ENCODE measurements at places on chromosomes 11 and 22.

- DNase-seq: peak; percentile 52
Observed at GRCh38 chr11:75547617-75548058, 14.4 kb upstream of the SERPINH1 start.

- DNase-seq: no peak
Observed at GRCh38 chr11:117874910-117875381, 1.5 kb downstream of the FXYD6 start.

GRCh38 chr11:128503245-128503991 is 83.9 kb downstream of the ETS1 start:
- no peak for DNase-seq

DNA sequence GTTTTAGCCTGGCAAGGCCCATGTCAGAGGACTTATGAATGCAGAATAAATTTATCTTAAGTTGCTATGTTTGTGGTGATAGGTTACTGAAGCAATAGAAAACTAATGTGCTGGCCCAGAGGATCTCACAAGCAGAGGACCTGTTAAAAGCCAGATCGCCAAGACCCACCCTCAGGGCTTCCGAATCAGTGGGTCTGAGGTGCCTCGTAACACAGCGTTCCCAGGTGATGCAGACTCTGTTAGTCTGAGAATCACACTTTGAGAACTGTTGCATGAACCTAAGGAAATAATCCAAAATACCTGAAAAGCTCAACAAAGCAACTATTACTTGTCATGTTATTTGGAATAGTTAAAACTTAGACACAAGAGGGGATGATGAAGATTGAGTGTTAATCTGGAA is 6.7 kb upstream of the SCARF2 start:
- DNase-seq: no peak

GRCh38 chr11:36023922-36024321 is 80.1 kb downstream of the LDLRAD3 start:
- DNase-seq: no peak

DNA sequence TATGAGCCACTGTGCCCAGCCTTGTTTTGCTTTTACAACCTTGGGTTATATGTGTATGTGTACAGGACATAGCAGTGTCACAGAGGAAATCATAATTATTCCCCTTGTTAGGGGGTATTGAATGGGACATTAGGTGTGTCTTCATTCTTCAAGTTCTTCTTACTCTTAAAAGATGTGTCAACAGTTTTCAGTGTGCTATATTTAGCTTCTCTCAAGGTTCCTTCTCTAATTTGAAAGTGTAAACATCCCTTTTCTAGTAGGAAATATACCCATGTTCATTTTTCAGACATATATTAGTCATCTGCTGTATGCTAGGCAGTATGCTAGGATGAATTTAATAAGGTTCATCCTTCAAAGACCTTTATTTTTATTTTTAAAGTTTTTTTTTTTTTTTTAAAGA is 17.1 kb downstream of the PCF11 start:
- DNase-seq: no peak

- no peak for DNase-seq
Observed at GRCh38 chr11:68574308-68574707, 110.0 kb upstream of the GAL start.

DNA sequence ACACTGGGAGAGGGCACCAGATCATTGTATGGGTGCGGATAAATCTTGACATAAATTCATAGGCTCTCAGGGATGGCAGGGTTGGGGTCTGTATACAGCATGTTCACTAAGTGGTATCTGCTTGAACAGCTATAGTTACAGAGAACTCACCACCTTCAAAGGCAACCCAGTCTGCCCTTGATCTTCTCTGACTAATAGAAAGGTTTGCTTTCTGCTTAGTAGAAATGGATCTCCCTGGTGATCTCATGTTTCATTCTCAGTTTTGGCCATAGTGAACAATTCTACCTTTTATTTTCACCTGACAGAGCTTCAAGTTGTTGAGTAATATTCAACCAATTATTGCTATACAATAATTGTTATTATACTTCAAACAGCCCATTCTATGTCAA is 32.4 kb downstream of the CNTF start:
- DNase-seq: no peak

DNA sequence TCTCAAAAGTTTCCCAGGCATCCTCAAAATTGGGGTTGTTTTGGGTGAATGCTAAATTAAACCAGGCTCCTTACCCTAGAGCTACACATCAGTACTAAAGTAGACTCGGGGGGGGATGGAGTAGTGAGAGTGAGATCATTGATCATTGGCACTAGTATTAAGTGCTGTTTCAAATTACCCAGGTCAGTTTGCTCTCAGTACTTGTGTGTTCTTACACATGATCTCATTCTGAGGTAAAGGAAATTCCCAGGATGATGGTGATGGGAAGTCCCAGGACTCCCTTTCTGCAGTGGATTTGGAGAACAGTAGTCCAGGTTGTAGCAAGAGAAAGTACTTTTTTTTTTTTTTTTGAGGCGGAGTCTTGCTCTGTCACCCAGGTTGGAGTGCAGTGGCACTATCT is 12.5 kb downstream of the RBM4 start:
- DNase-seq: no peak

- no peak for DNase-seq
Observed at GRCh38 chr11:67664696-67665540, 9.5 kb downstream of the ALDH3B2 start.

GRCh38 chr11:924406-925157 is 1.1 kb upstream of the AP2A2 start:
- DNase-seq: no peak

GRCh38 chr11:32838505-32839274 is 9.0 kb downstream of the PRRG4 start:
- no peak for DNase-seq

- no peak for DNase-seq
Observed at GRCh38 chr11:118956847-118957469, 860 bp downstream of the UPK2 start.

DNA sequence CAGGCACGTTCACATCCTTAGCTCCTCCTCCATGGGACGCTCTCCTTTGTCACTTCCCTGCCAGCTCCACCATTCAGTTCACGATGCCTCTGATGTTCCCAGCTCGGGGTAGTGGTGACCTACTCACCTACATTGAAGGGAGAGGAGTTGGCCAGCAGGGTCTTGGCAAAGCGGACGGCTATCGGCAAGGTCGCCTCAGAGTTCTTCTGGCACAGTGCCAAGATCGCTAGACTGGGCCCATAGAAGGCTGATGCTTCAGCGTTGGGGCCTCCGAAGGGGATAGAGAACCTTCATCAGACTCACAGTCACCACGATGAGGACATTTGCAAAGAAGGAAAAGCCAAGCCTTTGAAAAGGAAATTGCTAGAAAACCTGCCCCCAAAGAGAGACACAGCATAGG is 3.0 kb downstream of the CBLIF start:
- DNase-seq: no peak

DNA sequence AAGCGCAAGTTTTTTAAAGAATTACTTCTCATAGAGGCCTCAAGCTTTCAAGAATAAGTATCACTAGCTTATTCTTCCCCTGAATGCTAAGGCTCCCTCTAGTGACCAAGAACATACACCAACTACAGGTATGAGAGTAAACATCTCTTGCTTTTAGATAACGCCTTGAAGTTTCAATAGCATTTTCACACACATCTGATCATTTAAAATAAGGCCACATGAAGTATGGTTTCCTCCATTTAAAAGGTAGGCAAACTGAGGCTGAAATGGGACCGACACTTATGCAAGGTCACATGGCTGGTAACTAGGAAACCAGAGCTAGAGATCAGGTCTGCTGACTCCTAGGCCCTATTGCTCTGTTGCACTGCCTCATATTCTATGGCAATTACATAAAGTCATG is 66.5 kb downstream of the CCDC34 start:
- DNase-seq: peak; percentile 36

DNA sequence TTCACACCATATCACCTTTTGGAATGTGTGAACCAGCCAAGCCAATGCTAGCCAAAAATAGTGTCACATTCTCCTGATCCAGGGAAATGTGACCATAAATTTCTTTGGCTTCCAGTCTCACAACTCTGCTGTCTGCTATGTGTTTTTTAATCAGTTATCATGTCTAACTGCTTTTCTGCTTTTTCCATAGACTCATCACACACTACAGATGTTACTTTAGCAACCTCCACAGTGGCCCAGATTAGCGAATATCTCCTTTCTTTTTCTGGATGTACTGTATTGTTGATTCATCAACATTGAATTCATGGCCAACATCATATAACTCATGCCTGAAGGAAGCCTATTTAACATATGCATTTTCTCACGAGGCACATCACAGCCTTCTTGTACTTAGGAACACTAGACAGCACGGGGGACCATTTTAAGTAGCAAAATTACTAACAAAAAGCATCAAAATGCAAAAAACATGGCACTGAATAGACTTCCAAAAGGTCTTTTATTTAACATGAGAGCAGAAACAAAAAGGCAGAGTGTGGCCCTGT is 73.1 kb upstream of the POU2AF2 start:
- DNase-seq: no peak

DNA sequence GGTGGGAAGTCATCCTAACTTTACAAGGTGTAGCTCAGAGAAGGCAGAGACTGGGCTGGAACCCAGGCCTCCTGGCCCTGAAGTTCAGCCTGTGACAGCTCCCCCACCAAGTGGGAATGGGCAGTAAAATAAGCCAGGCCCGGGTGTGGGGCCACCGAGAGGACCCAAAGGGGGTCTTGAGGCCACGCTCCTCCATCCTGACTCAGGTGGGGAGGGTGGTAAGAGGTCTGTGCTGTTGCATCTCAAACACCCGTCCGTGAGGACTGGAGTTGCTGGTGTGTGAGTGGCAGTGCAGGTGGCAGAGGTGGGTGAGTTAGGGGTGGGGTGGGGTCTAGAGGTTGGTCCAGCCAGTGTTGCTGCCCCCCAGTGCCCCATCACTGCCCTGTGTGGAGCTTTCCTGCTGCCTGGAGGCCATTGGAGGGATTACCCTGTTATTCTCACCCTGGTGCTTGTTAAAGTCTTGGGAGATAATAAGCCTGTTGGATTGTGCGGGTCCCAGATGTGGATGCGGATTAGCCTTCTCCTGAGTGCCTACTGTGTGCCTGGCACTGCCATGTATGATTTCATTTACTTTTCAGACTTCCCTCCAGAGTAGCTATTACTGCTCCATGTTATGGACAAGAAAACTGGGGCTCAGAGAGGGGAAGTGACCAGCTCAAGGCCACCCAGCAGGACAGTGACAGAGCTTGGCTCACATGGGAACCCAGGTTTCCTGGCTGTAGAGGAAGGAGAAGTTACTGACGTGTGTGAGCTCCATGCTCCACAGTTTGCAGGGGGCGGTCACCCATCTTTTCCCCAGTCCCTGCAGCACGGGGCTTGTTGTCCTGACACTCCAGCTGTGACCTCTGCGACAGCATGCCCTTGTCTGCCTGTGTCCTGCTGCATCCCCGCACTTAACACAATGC is 12.9 kb downstream of the SERPINH1 start:
- no peak for DNase-seq

DNA sequence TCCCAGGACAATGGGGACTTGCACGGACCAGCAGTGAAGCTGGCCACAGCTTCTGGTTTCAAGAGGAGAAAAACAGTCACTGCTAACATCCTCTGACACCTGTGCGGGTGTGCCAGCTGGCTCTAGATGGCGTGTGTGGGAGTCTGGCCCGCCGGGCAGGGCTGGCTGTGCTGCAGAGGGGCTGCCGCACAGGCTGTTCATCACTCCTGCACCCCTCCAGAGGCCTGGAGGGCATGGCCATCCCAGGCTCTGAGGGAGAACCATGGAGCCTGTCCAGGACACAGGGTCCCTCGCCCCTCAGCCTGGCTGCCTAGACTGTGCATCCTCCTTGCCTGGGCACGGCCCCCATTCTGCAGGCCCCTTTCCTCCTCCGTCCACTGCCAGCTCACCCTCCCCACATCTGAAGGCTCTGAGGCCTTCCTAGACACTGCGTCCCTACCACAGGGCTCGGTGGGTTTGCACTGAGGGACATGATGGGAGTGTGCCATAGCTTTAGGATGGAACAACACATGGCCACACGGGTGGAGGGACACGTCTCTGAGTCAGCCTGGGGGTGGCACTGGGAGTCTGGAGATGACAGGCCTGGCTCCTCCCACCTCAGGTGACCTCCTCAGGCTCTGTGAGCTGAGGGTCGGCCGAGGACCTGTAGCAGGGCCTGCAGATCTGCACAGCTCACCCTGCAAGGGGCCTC is 42.1 kb upstream of the GNB1L start:
- DNase-seq: no peak

DNA sequence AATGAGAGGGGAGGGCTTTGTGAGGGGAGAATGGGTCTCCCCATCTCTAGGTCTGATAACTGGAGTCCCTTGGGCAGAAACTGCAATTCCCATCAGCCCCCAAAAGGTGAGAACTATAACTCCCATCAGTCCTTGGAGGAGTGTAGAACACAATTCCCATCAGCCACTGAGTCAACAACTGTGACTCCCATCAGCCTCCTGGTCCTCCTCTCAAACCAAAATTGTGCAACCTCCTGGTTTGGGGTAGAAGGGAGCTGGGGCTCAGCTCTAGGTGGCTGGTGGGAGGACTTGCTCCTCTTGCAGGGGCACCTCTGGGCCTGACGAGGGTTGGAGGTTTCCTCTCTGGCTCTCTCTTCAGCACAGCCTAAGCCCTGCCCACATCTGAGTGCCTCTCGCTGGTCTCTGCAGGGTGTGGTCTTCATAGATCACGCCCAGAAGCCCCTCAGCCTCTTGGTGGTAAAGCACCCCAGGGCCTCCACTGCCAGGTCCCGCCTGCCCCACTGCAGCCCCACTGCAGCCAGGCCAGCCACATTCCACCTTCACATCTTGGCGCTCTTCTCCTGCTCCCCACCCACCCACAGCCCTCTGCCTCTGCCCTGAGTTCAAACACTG is 18.5 kb downstream of the SLC22A12 start:
- no peak for DNase-seq

GRCh38 chr11:45076761-45077160 is 69.7 kb upstream of the PRDM11 start:
- DNase-seq: no peak

DNA sequence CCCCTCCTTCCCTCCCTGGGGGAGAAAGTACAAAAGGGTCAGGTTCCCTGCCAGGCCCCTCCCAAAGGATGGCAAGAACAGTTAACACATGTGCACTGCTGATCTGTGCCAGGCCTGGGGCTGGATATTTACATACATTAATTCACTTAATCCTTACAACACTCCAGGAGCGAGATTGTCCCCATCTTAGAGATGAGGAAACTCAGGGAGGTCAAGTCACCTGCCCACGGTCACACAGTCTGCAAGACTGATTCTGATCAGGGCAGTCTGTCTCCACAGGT is 36.5 kb downstream of the NECTIN1 start:
- DNase-seq: no peak

Data from NCI-H2029 treated with DMSO at 0.1 percent for 48 hours (cell line).